ENCODE measurements at places on chromosomes 4 and X. TPM values are rescaled to one million over a fixed set of nuclear protein-coding genes. Genes with fewer than 3 reads are reported as not detected.

DNA sequence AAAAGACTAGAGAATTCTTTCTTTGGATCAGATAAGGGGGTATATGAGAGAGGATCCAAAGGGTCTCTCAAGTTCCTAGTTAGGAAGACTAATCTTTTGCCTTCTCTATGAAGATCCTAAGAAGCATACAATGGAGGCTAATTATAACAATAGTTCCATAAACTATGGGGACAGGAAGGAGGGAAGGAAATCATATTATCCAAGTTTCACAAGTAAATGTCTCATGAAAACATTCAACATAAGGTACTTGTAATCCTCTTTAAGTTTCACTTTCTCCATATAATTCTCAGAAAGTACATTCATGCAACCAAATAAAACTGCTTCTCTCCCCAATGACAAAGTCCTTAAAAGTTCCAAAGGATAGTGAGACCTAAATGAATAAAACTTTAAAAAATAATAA lies 27.1 kb downstream of the STX18 start:
- DNase-seq = no peak

FRG2 gene
- total RNA-seq = not detected

DNA sequence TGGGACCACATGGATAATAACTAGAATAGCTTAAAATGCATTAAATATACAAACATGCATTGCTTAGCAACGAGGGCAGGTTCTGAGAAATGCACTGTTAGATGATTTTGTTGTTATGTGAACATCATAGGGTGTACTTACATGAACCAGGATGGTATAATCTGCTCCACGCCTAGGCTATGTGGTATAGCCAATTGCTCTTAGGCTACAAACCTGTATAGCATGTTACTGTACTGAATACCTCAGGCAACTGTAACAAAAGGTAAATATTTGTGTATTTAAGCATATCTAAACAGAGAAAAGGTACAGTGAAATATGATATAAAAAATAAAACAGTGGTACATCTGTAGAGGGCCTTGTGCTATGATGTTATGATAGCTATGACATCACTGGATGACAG lies 169.2 kb upstream of the IL15 start:
- DNase-seq = no peak

OTUD6A gene
- total RNA-seq = not detected

- no peak for DNase-seq
Observed at GRCh38 chrX:125439194-125439849, 119.7 kb downstream of the TEX13C start.

F8A2 gene
- not detected for total RNA-seq

GRCh38 chrX:36241397-36241796 lies 321.9 kb downstream of the CFAP47 start:
- DNase-seq = no peak

NOX1 gene
- total RNA-seq = not detected

GRCh38 chr4:96675416-96675815 lies 835.5 kb downstream of the PDHA2 start:
- no peak for DNase-seq

GRCh38 chr4:57911203-57911602 lies 801.0 kb upstream of the IGFBP7 start:
- no peak for DNase-seq
